ENCODE measurements at places on chromosomes 5 and 9.

GRCh38 chr5:111859031-111859430, 102.0 kb upstream of the NREP start:
- no peak for DNase-seq

DNA sequence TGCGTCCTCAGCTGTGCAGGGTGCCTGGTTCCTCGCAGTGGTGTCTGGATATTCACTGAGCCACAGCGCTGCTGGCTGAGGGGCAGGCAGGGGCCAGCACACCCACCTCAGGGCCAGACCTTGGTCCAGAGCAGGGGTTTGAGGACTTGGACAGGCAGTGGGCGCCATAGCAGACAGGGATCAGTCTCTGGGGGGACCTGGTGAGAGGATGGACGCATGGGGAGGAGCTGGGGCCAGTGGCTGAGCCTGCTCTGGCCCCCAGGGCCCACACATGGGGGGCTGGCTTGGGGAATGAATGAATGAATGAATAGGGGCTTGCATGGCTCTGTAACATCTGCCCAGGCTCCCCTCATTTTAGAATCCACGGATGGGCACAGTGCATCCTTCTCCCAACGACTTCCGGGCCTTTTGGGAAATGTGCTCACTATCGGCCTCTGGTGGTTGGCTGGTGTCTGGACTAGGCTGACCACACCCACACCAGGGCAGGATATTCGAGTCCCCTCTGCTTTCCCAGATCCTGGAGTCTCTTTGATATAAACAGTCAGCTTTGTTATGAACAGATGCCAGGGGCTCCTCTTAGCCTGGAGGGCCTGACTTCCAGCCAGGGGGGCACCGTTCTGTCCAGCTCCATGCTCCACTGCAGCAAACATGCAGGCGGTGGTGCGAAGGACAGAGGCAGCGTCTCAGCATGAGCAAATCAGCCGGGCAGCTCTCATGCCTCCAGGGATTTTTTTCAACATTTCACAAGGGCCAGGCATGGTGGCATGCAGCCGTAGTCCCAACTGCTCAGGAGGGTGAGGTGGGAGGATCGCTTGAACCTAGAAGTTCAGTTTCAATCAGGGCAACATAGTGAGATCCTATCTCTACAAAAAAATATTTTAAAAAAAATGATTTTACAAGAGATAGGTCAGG, 62.6 kb downstream of the NEK6 start:
- DNase-seq: peak; percentile 12

DNA sequence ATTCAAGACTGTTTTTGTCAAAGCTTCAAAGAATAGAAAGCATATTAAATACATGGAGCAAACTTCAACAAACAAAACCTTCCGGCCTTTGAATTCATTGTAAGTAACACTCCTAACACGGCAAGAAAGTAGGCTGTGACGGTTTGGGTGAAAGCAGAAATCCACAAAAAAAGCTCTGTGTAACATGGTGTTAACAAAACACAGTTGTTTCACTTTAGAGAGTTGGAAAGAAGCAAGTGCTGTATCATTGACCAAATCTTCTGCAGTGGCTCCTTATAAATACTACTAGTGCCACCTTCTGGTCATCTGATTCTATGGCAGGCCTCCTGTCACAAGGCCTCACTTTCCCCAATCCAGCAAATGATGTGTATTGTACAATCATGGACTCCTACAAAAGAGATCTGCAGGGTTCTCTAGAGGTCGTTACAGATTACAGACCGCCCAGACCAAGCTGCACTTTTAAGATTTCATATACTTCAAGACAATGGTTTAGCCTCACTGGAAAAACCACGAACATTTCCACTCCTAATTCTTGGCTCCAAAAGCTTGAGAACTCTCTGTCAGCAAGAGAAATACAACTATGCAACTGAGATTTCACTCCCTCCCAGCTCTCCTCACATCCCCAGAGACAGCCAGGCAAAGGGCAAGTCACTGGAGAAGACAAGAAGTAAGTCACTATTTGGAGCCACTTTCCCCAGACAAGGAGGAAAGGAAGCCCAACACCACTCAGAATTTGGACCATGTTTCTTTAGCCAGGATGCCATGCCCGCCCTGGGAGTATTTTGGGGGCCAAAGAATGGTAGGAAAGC, 196.2 kb downstream of the DTWD2 start:
- DNase-seq: no peak

- no peak for DNase-seq
Measured at GRCh38 chr5:84869675-84870074, 485.0 kb upstream of the EDIL3 start.

- no peak for DNase-seq
Measured at GRCh38 chr5:11164531-11165294, 403.7 kb upstream of the DAP start.

- DNase-seq: no peak
Measured at GRCh38 chr5:81778642-81779041, 27.7 kb upstream of the SSBP2 start.

GRCh38 chr5:36638056-36638455, 31.6 kb downstream of the SLC1A3 start:
- DNase-seq: no peak

DNA sequence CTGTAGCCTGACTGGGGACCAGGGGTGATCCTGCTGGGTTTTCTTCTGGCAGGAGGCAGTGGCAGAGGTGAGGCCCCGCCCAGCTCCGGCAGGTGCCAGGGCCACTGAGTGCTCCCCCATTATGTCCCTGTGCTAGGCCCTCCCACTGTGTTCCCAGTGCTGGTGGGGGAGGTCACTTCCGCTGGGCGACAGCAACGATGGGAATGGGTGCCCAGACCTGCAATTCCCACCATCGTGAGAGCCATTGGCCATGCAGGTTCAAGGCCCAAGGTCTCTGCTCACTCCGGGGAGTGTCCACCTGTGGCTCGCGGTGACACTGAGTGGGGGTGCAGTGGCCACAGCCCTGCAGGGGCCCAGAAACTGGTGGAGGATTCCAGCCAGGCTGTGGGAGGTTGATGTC, 98.6 kb downstream of the RXRA start:
- DNase-seq: no peak

DNA sequence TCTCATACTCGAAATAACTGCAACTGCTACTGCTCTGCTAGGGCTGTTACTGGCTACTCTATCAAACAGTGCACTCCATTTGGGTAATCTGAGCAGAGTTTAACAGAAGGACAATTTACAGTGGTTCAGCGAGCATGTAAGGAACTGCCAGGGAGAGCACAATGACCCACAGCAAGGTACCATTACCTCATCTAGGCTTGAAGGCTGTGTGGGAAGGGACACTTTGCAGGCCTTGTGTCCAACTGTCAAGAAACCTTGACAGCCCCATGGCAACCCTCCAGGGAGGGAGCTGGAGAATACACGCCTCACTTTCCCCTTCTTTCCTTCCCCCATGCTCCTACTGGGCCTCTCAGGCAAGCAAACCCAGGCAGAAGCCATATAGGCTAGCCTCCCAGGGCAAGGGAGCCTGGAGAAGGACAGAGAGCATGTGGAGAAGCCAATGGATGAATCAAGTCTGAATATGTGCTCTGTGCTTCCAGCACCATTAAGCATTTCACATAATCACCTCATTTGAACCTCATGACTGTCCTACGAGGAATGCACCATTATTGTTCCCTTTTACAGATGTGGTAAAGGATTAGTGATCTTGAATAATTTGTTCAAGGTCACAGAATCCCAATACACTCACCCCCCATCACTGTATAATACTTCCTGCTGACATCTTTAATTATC, 49.9 kb upstream of the JAK2 start:
- DNase-seq: no peak

GRCh38 chr9:104177676-104178075, 83.6 kb downstream of the SMC2 start:
- no peak for DNase-seq

DNA sequence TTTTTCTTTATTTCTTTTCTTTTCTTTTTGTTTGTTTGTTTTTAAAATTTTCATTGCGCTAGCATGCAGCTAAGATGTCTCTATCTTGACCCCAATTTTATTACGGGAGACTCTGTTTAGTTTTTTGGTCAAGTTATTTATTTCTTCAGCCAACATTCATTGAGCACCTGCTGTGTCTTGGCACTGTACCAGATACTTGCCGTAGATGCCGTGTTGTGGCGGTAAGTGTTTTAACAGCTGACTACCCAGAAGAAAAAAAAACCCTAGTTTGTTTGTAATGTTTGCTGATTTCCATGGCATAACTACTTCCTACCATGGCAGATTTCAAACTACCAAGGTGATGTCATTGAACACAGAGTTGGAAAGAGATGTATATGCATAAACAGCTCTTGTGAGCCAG, 65.0 kb downstream of the UGCG start:
- no peak for DNase-seq

DNA sequence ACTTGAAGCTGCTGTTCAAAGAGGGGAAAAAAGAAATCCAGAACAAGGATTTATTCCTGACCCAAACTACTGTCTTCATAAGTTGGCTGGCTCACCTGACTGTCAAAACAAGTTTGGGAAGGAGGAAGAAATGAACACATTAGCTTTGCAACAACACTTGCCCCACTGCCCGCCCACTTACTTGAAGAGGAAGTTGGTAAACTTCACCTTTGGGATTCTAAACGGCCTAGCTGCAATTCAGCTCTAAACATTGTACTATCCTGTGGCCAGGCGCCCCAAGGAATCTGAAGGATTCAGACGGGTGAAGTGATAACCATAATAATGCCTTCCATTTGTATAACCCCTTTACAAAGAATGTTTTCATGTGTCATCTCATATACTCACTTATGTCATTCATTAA, 199.4 kb downstream of the ARRDC3 start:
- no peak for DNase-seq

GRCh38 chr5:135761746-135762145, 72.7 kb upstream of the SLC25A48 start:
- DNase-seq: no peak

DNA sequence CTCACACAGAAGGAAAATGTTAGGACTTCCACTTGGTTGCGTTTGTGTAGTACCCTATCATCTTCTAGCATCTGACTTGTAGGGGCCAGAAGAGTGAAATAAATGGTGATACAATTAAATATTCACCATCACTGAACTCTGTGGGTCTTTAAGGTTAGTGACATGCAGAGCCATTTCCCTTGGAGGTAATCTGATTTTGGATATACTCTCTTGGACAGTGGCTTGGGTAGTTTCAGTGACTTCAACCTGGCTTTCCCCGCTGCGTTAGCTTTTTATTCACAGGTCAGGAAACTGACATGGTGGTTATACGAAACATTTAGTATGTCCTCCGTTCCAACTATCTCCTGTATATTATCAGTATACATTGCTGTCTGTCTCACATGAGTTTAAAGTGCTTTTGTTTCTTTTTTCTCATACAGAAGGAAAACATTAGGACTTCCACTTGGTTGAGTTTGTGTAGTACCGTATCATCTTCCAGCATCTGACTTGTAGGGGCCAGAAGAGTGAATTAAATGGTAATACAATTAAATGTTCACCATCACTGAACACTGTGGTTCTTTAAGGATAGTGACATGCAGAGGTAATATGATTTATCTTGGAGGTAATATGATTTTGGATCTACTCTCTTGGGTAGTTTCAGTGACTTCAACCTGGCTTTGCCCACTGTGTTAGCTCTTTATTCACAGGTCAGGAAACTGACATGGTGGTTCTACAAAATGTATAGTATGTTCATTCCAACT, 883.6 kb downstream of the TAF11L14 start:
- DNase-seq: no peak

- DNase-seq: peak; percentile 35
Measured at GRCh38 chr5:73215891-73216610, 43.1 kb downstream of the TMEM174 start.

DNA sequence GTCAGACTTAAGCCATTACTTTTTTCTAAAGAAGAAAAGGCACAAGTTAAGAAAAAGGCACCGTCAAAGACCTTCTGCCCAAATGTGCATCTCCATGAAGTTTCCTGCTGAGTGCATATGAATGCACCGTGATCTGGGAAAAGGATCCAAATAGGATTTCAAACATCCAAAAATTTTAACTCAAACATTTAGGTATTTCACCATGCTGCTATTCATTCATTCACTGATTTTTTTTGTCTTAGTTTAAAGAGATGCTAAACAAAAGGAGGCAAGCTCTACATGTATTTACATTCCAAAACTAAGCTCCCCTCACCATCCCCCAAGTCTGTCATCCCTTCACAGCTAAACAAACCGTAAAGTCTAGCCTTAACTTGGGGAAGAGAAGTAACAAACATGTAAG, 291.9 kb downstream of the ARL15 start:
- no peak for DNase-seq

GRCh38 chr5:133474851-133475590, 137.3 kb downstream of the FSTL4 start:
- DNase-seq: no peak

DNA sequence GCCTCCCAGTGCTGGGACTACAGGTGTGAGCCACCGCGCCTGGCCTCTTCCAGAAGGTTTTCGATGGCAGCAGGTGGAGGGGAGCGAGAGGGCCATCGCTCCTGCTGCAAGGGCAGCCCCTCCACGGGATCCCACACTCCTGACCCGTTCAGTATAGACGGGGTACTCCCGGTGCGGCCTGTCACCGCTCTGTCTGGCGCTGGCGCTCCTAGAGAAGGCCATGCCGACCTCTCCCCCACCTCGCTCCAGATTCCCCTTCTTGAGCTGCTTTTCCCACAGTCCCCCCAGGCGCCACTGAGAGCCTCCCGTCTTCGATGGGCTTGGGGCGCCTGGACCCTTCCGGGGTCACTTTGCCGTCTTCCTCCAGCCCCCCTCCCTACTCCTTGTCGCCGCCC, 4.3 kb upstream of the SQSTM1 start:
- no peak for DNase-seq

DNA sequence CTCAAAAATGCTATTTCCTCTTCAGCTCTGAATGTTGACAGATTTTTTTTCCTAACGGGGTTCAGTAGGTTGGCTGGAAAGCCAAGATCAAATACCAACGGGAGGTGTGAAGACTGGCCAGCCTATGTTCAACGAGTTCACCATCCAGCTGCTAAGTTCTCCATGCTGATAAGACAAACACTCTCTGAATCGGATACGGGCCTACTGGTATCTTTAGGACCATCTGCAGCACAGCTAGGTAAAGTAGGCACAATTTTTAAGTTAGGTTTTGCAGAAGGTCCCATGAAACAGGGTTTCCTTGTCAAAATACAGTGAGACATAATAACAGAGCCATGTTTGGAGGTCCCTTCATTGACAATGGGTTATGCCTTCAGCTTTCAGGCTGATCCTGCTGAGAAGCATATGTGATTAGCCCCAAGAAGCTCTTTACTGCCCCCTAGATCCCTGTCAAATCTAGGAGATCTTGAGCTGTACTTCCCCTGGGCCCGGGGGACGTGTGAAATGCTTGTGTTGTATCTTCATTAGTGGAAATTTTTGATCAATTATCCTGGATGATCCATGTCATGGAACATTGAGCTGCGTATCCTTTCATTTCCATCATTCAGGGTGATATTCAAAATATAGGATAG, 60.6 kb downstream of the PGM5 start:
- no peak for DNase-seq

GRCh38 chr9:27129221-27129620, 20.2 kb downstream of the TEK start:
- no peak for DNase-seq

GRCh38 chr5:39892708-39893107, 467.9 kb upstream of the DAB2 start:
- DNase-seq: no peak

GRCh38 chr9:111399772-111400563, 69.9 kb upstream of the OR2K2 start:
- DNase-seq: no peak
